RCC 7860 (cell line): ENCODE measurements at places on chromosomes 5 and 9.
A peak's percentile ranks its signal among the peaks of the same experiment; 100 is the strongest.

DNA sequence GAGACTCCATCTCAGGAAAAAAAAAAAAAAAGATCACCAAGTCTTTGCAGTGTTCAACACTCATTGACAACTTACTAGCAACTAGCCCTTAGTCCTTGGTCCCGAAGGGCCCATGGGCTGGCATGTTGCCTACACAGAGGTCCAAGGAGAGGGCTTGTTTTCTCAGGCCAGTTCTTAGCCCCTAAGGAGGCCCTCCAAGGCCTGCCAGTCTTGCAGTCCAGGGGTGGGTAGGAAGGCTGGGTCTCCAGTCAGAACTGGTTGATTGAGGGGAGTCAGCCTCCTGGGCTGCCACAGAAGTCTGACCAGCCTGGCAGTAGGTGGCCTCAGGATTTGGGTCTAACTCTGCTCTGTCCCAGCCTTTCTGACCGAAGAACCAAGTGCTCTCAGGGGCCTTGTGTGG is 32.7 kb downstream of the IER5L start:
- no peak for DNase-seq

GRCh38 chr5:171272996-171273970 is 35.8 kb upstream of the TLX3 start:
- peak; percentile 18 for DNase-seq

DNA sequence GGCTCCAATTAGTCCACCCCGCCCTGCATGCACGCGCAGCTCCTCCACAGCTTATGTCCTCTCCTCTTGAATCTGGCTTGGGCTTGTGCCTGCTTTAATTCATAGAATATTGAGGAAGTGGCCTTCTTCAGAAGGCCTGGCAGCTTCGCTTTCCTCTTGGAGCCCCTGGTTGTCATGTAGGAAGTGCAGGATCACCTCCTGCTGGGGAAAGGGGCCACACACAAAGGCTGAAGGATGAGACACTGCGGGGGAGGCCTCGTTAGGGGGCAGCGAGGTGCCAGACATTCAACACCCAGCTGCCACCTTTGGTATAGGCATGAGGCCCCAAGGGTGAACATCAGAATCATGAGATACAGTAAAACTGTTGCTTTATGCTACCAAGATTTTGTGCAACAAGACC is 2.7 kb upstream of the CNOT6 start:
- DNase-seq: no peak

- DNase-seq: no peak
Observed at GRCh38 chr9:69175486-69175885, 1.4 kb downstream of the TJP2 start.

GRCh38 chr5:61658592-61659008 is 326.5 kb downstream of the ZSWIM6 start:
- peak; percentile 12 for DNase-seq

DNA sequence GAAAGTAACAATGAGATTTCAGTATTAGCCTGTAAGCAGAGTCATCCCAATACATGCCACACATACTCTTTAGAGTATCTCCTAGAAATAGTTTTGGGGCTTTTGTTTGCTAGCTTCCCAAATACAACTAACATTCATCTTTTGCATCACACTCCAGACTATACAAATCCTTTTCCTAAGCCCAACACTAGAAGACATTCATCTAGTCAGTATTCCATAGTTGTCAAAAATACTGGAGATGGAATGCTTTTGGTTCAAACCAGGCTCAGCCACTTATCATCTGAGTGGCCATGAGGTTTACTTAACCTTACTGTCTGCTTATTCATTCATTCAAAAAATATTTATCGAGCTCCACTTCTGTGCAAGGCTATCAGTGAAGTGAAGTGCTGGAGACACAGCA is 205.1 kb upstream of the SGCD start:
- DNase-seq: no peak

- peak; percentile 52 for DNase-seq
Observed at GRCh38 chr5:7877851-7878250, 8.9 kb downstream of the MTRR start.

DNA sequence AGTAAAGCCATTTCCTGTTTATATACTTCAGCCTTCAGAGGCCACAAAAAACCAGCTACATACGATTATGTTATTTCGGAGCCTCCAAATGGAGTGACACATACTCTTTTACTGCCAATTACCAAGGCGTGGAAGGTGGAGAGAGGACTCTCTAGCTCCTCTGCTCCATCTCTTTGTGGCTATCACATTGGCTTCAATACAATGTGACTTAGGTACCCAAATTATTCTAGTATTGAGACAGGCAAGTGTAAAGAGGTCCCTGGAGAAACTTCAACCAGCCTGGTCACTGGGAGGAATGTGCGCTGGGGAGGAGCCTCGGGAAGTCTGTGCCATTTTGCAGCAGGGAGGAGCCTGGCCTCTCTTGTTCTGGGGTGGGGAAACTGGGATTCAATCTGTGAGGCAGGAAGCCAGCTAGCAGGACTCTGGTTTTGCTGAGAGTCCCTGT is 85.8 kb upstream of the TAS2R1 start:
- DNase-seq: no peak

- DNase-seq: no peak
Observed at GRCh38 chr5:55331321-55331720, 23.5 kb downstream of the MTREX start.
